Germinal center (tissue), 1 donor: ENCODE measurements at places on chromosomes 5 and 9.

DNA sequence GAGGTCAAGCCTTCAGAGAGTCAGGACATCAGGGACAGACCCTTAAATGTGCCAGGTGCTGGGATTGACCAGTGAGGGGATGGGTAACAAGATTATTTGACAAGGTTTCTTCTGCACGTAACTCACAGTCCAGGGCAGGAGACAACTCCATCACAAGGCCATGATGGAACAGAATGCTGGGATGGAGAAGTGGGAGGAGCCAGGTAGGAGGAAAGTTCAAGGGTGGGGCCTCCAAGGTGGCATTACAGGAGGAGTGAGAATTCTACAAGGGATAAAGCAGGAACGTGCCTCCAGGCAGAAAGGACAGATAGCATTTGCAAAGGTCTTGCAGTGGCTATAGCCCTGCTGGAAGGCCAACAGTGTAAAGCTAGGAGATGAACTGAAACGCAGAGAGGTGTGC is 102.2 kb downstream of the FGF18 start:
- DNase-seq: no peak

GRCh38 chr5:151970885-151971284 is 46.2 kb upstream of the GLRA1 start:
- no peak for DNase-seq

DNA sequence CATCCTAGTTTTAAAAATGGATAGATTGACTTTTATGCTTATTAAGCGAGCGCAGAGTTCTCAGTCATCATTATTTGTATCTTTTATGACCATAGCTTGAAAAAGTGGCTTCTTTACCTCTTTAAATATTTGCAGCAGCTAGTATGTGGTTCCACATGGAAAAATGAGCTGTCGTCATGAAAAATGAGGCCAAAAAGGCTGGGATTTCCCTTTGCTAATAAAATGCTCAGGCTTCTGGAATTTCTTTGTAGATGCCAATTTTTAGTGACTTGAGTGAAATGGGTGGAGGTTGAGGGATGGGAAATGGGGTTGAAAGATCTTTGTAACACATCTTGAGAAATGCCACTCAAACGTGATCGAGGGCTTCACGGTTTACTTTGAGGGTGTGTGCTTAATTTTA is 35.2 kb downstream of the RAI14 start:
- no peak for DNase-seq

GRCh38 chr5:77182367-77182766 is 28.1 kb upstream of the PDE8B start:
- DNase-seq: no peak

- DNase-seq: no peak
Observed at GRCh38 chr9:133879615-133880014, 112.5 kb downstream of the VAV2 start.

GRCh38 chr9:14846871-14847311 is 63.3 kb downstream of the FREM1 start:
- peak; percentile 73 for DNase-seq

DNA sequence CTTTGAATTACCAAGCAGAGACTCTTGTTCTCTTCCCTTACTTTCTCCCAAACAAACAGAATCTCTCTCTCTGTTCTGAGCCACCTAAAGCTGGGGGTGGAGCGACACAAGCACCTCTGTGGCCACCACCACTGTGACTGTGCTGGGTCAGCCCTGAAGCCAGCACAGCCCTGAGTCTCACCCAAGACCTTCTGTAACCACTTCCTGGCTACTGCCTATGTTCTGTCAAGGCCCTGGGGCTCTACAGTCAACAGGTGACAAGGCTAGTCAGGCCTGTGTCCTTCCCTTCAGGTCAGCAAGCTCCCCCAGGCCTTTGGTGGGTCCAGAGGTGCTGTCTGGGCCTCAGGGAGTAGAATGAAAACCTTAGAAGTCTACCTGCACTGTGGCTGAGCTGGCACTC is 26.1 kb upstream of the SLC28A3 start:
- no peak for DNase-seq

- DNase-seq: no peak
Observed at GRCh38 chr5:60611099-60611740, 88.7 kb downstream of the DEPDC1B start.

DNA sequence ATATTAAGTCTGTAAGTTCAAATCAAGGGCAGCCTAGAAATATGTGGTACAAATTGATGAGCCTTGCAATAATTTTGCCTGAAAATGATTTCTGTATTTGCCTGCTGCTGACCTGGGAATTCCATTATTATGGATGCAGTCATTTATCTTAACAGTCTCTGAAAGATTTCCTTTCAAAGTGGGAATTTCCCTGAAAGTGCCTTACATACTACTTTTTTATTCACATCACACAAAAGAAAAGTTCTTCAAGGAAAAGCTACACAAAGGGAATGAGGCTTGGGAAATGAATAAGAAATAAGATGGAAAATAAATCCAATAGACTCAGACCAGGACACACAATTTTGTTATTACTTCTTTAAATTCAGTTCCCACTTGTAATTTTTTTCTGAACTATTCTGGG is 537.8 kb upstream of the PTGER4 start:
- DNase-seq: no peak

- no peak for DNase-seq
Observed at GRCh38 chr5:127840198-127840524, 137.0 kb downstream of the CCDC192 start.

DNA sequence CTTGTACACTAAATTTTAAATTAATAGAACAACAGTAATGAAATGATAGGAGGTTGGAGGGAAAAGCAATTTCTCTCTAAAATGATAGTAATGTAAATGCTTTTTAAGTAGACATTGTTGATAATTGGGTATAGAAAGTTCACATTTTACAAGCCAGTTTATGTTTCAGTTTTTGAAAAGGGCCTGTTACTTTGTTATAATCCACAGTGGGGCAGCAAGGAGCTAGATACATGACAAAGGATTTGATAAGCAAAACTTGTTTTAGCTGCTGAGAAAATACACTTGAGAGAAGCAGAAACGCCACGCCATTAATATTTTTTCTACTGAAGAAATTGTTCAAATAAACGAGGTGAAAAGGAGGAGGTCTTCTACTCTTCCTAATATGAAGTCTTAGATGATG is 30.2 kb downstream of the SREK1 start:
- no peak for DNase-seq
